AG09309 (cell line): ENCODE measurements at places on chromosomes 7 and 10.

- no peak for DNase-seq
Observed at GRCh38 chr7:40374575-40374974, 239.8 kb downstream of the SUGCT start.

DNA sequence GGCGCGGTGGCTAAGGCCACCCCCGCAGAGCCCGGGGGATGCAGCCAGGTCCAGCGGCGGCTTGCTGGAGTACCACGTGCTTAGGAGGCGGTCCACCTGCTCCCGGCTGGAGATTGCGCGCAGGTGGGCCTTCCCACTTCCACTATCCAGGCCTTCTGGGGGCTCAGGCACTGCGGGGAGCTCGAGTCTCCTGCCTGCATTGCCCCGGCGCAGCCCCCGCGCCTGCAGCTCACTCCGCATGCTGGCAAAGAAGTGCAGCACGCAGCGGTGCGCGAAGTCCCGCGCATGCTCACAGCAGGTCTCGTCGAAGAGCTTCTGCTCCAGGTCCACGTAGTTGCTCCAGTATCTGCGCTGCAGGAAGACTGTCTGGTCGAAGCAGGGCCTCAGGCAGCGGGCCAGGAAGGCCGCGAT is 5.8 kb downstream of the CALHM3 start:
- no peak for DNase-seq

DNA sequence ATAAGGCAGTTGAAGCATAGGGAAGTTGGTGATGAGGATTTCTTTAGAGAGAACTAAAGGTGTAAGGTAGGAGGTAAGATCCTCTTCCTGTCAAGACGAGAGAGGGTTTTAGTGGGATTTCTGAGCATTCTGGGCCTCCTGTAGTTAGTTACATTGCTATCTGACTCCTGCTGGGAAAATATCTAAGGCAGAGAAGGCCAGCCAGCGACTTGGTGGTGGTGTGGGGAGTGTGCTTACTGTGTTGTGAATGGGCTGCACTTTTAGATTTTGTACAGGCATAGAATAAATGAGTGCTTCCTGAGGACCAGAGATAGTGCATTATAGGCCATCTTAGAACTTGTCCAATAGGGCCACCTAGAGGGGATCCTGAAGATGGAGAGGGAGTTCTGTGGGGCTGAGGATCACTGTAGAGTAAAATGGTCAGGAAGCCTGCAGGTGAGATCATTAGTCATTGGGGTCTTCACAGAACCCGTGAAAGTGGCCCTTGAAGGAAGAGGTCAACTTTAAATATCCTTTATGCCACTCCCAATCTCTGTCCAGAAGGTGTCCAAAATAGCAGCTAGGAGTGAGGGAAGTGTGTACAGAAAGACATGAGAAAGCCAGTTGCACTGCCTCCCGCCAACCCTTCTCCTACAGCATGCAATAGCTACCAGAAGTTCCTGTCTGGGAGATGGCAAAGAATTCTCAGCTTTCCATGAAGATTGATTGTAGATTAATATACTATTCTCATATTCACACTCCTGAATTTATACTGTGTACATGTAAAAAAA is 266.6 kb downstream of the POLR1F start:
- DNase-seq = peak; percentile 48

- DNase-seq = no peak
Observed at GRCh38 chr10:5449823-5450222, 37.5 kb downstream of the NET1 start.

DNA sequence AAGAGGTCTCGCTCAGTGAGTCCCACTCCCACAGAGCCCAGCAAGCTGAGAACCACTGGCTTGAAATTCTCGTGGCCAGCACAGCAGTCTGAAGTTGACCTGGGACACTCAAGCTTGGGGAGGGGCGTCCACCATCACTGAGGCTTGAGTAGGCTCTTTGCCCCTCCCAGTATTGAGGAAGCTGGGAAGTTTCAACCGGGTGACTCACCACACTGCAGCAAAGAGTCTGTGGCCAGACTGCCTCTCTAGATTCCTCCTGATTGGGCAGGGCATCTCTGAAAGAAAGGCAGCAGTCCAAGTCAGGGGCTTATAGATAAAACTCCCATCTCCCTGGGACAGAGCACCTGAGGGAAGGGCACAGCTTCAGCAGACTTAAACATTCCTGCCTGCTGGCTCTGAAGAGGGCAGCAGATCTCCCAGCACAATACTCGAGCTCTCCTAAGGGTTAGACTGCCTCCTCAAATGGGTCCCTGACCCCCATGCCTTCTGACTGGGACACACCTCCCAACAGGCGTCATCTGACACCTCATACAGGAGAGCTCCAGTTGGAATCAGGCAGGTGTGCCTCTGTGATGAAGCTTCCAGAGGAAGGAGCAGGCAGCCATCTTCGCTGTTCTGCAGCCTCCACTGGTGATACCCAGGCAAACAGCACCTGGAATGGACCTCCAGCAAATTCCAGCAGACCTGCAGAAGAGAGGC is 970.9 kb upstream of the LRRN3 start:
- DNase-seq = no peak

DNA sequence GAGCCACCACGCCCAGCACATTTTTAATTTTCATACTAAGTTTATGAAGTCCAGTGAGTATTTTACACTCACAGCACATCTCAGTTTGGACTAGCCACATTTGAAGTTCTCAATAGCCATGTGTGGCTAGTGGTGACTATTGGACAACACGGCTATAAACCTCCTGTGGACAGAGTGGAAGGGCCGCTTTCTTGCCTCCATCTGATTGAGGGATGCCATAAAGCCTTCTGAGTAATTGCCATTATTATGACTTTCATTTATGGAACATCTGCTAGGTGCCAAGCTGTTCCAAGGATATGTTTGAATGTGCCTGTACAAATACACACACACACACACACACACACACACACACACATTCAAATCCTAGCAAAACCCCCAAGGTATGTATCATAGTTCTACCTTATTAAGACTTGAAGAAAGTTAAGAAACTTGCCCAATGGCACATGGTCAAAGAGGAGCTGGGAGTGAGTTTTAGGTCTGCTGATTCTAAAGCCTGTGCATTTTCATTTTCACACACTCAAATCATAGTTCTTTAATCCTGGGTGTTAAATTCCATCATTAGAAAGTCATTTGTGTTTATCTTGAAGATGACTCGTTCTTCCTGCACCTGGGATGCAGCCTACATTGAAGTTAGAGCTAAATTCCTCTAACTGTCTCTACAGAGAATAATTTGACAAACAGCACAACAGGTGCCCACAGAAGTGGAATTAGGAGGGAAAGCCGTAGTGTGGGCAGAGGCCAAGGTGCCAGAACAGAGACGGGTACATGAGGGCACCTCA is 143.3 kb downstream of the PKD1L1 start:
- no peak for DNase-seq

DNA sequence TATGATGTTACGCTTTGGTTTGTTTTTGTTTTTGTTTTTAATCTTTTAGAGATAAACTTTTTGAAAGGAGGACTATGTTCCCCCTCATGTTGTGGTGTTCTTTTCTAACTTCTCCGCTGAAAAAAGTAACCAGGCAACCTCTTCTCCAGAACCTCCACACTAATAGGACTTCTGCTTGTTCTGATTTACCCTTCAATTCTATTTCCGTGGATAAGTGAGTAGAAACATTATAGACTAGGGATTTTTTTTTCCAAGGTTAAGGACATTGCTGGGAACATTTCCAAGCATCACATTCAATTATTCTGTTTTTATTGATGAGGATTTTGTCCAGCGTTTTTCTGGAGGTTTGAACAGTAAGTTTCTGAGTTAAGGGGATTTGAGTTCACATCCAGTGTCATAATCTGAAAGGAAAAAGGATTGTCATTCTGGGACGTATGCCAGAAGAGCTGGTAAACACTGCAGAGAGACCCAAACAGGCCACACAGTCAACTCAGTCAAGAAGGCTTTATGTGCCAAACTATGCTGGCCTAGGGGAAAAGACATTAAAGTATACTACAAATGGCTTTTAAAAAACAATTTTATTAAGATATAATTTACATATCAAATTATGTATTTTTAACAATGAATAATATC is 28.3 kb upstream of the RALA start:
- no peak for DNase-seq

DNA sequence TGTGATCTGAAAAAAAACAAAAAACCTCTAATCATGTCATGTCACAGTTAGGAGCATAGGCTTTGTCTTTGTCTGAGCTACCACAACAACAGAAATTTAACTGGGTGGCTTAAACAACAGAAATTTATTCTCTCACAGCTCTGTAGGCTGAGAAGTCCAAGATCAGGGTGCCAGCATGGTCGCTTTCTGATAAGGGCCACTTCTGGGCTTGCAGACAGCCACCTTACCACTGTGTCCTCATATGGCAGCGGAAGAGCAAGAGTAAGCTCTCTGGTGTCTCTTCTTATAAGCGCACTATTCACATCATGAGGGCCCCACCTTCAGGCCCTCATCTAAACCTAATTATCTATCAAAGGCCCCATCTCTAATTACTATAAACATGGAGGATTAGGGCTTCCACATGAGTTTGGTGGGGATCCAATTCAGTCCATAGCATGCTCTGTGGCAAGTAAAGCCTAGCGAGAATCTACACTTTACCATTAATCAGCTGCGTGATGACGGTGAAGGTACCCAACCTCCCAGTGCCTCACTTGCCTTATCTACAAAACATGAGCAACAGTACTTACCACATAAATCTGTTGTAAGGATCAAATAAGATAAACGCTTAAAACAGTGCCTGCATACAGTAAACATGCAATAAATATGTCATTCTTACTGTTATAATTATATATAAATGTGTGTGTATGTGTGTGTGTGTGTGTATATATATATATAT is 17.3 kb downstream of the ZNF438 start:
- no peak for DNase-seq

- DNase-seq = no peak
Observed at GRCh38 chr10:79148452-79149344, 79.9 kb downstream of the ZMIZ1 start.

GRCh38 chr7:149886018-149886415 is 12.2 kb downstream of the ATP6V0E2 start:
- DNase-seq = no peak

DNA sequence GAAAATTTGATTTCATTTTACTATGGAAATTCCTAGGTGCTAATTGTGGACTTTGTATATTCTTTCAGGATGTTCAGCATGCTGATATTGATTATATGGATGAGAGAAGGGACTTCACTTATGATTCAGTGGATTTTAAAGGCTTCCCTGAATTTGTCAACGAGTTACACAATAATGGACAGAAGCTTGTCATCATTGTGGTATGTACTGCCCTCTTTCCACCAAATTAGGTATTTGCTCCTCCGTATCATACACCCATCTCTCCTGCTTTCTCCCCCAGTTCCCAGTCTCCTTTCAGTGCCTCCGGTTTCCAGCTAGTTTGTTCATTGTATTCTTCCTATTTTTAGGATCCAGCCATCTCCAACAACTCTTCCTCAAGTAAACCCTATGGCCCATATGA is 34.6 kb downstream of the MGAM start:
- DNase-seq = no peak

DNA sequence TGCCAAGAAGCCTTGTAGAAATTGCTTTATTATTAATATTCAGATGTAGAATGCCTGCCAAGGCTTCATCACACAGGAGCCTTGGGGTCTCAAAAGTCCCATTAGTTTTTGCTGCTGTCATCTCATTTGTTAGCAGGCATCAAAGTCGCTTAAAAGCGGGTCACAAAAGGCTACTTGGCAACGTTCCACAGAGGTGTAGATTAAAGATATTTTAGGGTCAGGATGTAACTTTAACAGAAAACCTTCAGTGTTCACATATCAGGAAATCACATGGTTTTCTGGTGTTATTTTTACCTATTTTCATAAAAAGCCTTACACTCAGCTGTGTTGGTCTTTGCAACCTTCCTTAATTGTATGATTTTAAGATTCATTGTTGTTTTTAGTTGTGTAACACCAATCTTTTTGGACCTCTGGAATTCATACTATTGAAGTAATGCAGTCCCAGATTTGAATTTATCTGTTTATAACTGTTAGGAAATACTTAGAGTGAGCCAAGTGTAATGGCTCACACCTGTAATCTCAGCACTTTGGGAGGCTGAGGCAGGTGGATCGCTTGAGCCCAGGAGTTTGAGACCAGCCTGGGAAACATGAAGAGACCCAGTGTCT is 65.3 kb downstream of the TET1 start:
- no peak for DNase-seq

GRCh38 chr7:2019711-2020511 is 212.8 kb downstream of the MAD1L1 start:
- peak; percentile 84 for DNase-seq

DNA sequence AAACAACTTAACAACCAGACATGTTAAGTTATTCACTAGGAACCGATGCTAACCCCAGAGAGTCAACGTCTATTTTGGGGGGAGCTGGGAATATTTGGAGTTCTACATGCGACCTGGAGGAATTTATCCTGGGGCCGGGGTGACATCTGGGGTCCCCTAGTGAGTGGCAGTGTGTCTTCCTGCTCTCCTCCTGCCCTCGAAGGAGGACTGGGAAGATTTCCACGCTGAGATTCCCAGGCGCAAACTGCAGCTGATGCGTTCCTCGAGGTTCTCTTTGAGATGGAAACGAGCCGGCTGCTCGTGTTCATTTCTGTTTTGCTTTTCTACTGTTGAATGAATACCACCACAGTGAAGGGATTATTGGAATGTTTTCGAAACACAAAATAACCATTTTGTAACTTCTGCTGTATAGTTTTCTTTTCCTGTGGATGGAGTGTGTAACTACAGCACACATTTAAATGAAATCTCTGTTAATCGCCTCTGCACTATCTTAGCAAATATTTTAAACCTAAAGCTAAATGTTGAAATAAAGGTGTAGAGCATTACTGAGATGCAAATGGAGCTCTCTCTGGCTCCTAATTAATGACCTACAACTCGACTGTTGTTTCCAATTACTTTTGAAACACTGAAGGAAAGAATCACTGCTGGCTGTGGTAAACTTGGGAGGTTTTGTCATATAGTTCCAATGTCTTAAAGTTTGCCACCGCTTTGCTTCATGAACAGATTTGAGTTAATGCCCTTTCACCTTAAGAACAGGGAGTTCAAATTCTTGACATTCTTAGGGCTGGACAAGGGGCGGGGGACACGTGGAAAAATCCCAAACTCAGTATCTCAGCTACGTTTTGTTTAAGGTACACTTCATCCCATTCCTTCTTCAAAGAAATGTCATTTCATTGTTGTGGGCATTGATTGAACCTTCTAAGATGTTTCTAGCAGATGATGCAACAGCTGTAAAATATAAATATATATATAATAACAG is 21.1 kb downstream of the GATA3 start:
- DNase-seq = no peak

GRCh38 chr7:87687653-87688254 is 59.6 kb downstream of the RUNDC3B start:
- no peak for DNase-seq

GRCh38 chr10:90859321-90859751 is 1.5 kb upstream of the HTR7 start:
- DNase-seq = no peak
